Astrocyte of the hippocampus (primary cell): ENCODE measurements at places on chromosomes 16 and 17.
A peak's percentile ranks its signal among the peaks of the same experiment; 100 is the strongest.

- peak; percentile 61 for DNase-seq
Observed at GRCh38 chr16:2178321-2179106, 17.9 kb downstream of the CASKIN1 start.

DNA sequence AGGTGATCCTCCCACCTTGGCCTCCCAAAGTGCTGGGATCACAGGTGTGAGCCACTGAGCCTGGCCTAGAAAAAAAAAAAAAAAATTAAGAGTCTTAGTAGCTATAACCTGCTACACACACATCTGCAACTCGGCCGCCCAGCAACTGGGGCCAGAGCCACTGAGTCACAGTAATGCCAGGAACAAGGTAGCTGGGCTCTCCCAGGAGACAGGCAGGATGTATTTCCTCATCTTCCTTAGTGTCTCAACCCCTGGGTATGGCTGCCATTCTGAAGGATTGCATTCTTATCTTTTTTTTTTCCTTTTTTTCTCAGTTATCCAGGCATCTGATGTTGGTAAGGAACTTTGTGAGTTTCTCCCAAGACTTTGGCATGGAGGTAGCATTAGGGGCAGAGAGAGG is 7.1 kb upstream of the PSMD3 start:
- DNase-seq, result no peak

- DNase-seq, result peak; percentile 90
Observed at GRCh38 chr17:40457964-40458791, 14.9 kb downstream of the IGFBP4 start.

DNA sequence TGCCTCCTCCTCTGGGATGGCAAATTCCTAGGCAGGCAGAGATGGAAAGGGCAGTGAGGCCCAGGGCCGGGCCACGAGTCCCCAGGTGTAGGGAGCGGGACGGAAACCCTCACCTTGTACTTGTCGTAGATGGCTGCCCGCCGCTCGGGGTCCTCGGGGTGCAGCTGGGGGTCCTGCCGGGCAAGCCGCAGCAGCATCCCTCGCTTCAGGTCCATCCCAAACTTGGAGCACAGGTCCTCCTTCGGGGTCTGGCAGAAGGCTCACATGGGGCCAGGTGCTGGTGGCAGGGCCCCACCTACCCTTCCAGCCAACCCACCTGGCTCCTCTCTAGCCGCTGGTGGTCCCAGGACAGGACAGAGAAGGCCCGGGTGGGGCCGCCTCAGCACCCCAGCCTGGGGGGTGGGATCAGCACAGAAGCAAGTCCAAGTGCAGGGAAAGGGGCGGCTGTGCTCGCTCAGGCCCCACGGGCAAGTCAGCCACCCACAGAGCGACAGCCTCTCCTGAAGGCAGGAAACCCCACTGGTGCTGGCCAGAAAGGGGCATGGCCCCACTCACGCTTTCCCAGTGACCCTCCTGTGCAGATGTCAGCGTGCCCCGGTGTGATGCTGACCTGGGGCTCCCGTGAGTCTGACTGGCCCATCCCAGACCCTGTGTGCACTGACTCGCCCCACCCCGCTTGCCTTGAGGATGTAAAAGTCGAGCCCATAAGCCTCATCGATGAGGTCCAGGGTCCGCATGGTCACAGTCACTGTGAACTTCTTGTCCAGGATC is 1.8 kb downstream of the MRPL28 start:
- DNase-seq, result no peak

GRCh38 chr17:19299866-19300265 is 62.7 kb downstream of the B9D1 start:
- no peak for DNase-seq

GRCh38 chr17:73588301-73588846 is 55.9 kb downstream of the SDK2 start:
- no peak for DNase-seq

GRCh38 chr16:70688246-70688742 is 2.4 kb upstream of the MTSS2 start:
- DNase-seq, result peak; percentile 67

DNA sequence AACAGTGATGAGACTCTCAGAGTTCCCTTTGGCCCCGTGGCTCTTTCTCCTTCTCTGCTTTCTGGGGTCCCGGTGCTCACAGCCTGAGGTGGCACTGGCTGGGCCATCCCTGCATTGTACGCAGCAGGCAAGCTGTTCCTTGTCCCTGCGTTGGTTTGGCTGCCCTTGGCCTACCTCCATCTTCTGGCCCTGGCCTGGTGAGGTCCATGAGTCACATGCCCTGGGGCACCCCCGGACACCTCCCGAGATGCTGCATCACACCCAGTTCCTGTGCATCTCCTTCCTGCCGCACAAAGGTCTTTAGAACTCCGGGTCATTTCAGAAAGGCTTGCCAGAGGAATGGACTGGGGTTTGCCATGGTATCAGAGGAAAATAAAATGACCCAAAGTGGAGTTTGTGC is 9.5 kb downstream of the SULT1A2 start:
- no peak for DNase-seq
